Activated T-helper 1 cell treated with Interleukin-2 at 50 U/mL for 16 hours (primary cell): ENCODE measurements at places on chromosomes 6 and 20.

GRCh38 chr6:34316431-34317171 is 67.8 kb upstream of the SMIM29 start:
- DNase-seq, result no peak

GRCh38 chr20:1508574-1508973 is 17.4 kb upstream of the SIRPB2 start:
- no peak for DNase-seq

DNA sequence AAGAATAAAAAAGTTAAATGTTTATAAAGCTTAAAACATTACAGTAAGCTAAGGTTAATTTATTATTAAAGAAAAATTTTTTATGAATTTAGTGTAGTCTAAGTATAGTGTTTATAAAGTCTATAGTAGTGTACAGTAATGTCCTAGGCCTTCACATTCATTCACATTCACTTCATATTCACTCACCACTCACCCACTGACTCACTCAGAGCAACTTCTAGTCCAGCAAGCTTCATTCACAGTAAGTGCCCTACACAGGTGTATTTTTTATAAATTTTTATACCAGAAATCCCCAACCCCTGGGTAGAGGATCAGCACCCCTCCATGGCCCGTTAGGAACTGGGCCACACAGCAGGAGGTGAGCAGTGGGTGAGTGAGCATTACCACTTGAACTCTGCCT is 24.3 kb upstream of the ADGRF1 start:
- DNase-seq, result no peak

DNA sequence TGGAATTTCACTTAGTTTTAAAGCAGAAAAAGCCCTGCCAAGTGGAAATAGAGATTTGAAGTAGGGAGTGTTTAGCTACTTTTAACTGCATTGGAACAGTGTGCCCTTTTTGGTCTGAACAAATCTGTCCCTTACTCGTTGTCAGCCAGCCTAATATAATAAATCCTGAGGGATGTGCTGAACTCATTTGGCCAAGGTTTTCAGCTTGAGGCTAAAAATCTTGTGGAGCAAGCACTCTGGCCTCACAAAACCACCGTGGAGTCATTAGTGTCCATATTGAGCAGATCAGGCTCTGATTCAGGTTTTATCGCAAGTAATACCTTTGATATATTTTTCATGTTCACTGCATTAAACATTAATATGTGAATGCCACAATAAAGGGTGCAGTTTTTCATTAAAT is 383.5 kb downstream of the FRK start:
- no peak for DNase-seq

GRCh38 chr6:2790588-2791449 is 25.6 kb downstream of the WRNIP1 start:
- no peak for DNase-seq

DNA sequence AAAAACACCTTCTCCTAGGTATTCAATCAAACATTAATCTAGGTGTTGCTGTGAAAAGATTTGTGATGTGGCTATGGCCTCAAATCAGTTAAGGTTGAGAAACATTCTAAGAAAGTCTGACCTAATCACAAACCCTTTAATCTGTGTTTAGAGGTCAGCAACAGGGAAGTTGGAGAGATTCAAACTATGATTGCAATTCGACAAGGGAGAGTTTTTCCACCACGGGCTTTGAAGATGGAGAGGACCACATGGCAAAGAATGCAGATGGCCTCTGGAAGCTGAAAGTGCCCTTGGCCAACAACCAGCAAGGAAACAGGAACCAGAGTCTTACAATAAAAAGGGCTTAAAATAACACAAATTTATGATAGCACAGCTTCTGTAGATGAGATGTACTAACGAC is 29.6 kb upstream of the LGSN start:
- DNase-seq, result no peak

DNA sequence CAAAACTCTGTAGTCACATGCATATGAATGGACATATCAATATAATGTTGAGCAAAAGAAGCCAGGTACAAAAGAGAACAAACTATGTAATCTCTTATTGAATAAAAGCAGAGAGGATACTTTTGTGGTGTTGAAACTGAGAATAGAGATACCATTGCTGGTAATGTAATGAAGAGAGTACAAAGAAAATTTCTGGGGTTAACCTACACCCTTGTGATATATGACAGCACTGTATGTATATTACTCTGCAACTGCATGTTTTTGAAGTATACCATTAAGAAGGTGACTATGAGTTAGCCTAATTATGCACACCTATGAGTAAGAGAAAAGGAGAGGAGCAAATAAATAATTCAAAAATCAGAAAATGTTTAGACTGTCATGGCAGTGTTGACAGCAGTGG is 268.8 kb upstream of the DEFB112 start:
- no peak for DNase-seq

GRCh38 chr20:50219600-50219999 is 29.0 kb downstream of the CEBPB start:
- DNase-seq, result no peak

DNA sequence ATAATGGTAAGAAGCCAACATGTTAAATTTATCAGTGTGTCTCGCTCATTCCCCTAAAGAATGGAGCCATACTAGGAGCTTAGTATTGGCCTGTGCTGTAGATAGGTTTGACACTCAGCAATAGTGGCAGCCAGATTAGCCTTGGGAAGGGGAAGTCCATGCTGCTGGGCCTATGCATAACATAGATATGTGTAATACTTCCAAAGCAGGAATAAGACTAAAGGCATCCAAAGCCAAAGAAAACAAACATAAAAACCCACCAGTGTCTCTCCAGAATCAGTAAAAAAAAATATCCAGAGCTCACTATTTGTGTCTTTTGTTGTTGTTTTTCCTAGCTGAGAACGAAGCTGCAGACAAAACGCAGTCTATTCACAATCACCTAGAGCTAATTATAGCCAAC is 104.2 kb upstream of the STXBP5 start:
- DNase-seq, result no peak

DNA sequence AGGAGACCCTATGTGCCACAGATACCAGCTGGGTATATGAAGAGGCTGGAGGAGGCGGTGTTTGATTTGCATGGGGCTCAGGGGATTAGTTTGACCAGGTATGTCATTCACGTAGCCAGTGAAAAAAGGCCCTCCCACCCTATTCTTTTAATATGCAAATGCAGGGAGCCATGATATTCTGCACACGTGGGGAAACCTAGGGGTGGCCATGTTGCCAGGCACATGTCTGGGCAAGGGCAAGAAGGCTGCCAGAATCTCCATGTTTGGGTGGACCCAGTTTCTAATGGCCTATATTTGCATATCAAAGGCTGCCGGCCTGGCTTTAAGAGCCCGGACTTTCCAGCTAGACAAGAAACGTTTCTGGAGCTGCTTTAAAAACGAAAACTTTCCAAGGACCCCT is 60.4 kb downstream of the SOX4 start:
- DNase-seq, result no peak

GRCh38 chr20:31924561-31924960 is 27.3 kb downstream of the PDRG1 start:
- no peak for DNase-seq

DNA sequence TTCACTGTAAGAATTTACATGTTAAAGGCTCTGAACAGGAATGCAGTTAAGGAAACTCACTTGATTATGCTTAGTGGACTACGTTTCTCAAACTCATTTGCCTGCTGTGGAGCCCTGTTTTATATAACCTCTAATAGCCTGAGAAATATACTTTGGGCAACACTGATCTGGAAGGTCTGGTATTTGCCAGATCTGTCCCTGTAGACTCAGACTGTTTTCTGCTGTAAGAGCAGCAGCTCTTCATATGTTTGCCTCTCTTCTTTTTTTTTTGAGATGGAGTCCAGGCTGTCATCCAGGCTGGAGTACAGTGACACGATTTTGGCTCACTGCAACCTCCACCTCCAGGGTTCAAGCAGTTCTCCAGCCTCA is 10.1 kb downstream of the TTPAL start:
- no peak for DNase-seq

- DNase-seq, result peak; percentile 90
Measured at GRCh38 chr6:35731736-35732532, 4.9 kb upstream of the ARMC12 start.

GRCh38 chr6:40819182-40819834 is 219.7 kb downstream of the UNC5CL start:
- no peak for DNase-seq

DNA sequence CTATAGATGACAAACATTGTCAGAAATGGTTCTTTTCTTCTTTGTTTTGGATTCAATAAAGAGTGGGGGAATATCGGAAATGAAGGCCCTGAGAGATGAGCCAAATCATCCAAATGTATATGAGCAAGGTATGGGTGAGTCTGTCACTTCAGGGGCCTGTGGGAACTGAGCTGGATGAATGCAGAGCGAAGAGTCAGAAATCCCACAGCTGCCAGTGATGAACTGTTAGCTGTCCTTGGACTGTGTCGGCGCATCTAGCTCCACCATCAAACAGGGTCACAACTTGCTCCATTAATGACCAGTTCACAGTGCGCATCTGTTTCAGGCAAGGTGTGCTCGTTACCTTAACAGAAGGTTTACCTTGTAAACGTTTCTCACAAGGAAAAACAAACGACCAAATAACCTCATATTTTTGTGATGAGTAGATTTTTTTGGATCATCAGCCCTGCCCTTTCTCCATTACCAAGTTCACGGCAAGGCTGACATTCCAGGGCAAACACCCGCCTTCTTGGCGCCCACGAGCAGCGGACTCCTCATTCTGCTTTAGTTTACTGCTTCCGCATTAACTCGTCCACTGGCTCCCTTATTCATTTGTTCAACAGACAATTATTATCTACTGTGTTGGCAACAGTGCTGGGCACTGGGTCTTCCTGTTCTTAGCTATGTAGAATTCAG is 15.0 kb upstream of the CCN6 start:
- no peak for DNase-seq

GRCh38 chr6:84526631-84527030 is 237.8 kb downstream of the TBX18 start:
- DNase-seq, result no peak

- no peak for DNase-seq
Measured at GRCh38 chr6:161073930-161074329, 82.4 kb downstream of the MAP3K4 start.

DNA sequence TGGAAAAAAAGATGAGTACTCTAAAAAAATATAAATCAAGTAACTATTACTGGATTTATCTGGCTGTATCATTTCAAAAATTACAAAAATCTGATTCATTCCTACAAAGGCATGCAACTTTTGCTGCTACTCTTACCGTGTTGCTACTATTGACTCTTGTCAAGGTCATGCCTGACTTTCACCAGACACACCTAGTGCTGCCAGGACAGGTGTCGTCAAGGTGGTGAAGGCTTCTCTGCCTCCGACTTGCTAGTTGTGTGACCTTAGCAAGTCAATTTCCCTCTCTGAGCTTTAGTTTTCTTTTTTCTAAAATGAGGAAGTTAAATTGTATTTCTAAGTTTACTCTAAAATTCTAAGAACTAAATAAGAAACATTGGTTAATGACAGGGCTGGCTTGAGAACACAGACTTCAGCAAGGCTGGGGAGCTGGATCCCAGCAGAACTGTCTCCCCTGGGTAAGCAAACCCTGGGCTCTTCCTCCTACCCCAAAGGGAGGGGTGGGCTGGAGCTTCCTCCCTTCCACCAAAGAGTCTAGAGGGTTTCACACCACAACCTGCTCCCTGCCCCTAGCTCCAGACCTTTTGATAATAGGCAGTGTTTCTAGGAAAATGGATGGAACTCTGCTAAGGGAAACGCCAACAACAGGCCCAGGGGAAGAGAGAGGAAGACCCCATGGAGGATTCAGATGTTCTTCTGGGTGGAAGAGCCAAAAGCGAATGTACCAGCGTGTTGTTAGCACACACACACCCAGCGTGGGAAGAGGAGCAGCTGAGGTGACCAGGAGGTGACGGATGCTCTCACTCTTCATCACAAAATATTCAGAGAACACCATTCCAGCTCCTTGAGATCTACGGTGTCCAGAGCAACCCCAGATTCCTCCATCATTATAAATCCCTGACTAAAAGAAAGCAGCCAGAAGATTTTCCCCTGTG is 47.9 kb upstream of the CITED2 start:
- DNase-seq, result no peak

DNA sequence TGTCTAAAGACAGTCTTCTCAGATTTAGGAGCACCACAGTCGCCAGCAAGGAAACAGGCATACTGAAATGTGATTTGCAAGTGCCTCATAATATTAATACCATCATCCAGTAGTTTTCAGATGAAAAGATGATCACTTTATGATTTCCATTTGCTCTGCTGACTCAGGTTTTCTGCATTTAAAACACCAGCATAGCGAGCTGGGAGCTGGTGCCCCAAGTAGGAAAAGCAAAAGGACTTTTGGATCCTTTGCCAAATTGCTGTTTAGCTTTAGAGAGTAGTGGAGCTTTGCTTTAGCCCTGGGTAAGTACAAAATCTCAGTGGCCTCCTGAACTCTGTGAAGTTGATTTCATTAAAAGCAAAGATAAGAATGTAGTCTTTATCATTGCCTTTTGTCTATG is 78.5 kb downstream of the JAG1 start:
- DNase-seq, result no peak

DNA sequence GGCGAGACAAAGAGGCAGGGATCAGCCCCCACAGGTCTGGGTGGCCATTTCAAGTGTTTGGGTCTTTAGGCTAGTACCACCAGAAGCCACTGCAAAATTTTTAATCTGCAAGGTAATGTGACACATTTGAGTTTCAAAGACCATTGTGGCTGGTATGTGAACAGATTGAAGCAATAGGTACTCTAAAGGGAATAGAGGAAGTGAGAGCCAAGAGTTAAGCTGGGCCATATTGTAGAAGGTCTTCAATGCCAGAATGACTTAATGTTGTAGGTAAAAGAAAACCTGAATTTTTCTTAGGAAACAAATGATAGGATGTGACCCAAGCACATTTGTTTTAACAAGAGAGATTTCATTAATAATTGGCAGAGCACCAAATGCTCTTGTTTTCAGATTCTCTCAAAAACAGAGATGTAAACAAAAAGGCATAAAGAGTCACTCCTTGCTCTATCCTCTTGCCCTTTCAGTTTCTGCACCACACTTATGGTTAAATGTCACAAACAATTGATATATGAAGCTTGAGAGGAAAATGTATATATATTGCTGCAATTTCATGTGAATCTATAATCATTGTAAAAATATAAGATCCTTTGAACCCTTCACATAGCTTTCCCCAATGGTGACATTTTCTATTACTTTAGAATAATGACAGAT is 307.1 kb upstream of the PLN start:
- DNase-seq, result no peak

GRCh38 chr6:116545651-116546050 is at the start of gene TRAPPC3L:
Gene TRAPPC3L (minus strand): TSS chr6:116545684. CDS start chr6:116545514, 170 bp downstream.
- no peak for DNase-seq

DNA sequence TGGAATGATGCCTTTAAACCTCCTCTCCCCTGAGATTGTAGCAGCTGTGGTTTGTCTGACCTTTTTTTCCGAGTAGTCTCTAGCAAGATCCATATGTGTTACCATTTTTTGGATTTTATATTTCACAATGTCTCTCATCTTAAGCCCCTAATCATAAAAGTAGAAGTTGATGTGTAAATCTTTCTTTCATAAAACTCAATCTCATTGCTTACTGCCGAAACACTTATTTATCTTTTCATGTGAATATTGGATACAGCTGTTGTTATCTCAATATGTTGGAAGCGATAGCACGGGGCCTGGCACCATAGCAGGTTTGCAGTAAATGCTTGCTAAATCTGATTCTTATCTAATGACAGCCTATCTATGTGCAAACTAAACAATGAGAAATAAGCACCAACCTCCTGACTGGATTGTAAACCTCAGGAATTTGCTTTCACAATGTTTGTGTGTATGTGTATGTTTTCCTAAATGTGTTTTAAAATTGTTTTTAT is 14.2 kb downstream of the SMPDL3A start:
- no peak for DNase-seq
